ENCODE measurements at places on chromosomes 13 and 19. TPM values are rescaled to one million over a fixed set of nuclear protein-coding genes. Genes with fewer than 3 reads are reported as not detected.

DNA sequence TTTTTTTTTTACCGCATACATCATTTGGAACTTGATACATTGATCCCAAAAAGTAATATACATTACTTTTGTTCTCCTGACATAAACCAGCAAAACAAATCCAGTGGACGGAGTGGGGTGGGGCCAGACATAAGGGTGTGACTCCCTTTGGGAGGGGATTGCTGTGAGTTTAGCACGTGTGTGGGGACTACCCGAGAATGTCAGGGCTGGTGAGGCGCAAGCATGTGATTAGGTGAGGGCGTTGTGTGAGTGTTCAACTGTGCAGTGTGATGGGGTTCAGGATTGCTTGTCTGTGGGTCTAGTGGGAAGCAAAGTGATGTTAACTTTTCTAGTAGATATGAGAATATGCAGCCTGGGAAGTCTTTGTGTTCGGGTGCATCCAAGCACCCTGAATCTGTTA is 468.0 kb downstream of the TSHZ3 start:
- H3K36me3 ChIP-seq, result no peaks in the 10 kb centered on the region
- H3K4me3 ChIP-seq, result no peak overlapping the region
- no peak overlapping the region for H3K27ac ChIP-seq

DNA sequence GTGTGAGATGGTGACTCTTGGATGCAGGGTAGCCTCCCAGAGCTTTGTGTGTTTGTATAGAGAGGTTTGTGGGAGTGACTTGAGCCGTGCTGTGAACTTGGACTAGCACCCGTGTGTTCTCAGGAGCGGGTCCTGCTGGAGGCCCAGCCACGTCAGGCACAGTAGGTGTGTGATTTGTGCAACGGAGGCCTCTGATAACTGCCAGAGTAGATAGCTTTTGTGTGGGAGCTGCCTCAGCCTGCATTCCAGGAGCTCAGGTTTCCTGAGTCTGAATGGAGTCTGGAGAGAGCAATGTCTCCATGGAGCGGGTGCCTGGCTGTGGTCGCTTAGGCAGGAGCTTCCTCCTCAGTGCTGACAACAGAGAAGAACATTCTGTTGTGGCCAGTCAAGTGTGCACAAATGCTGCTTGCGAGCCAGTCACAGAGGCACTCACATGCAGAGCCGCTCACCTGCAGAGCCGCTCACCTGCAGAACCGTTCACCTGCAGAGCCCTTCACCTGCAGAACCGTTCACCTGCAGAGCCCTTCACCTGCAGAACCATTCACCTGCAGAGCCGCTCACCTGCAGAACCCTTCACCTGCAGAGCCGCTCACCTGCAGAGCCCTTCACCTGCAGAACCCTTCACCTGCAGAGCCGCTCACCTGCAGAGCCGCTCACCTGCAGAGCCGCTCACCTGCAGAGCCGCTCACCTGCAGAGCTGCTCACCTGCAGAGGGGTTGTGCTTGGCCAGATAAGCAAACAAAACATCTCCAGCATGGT is 32.6 kb downstream of the TFDP1 start:
- H3K27me3 ChIP-seq, result no peaks in the 10 kb centered on the region
- peaks cover 9% of the 10 kb centered on the region for H3K36me3 ChIP-seq
- no peak overlapping the region for H3K4me3 ChIP-seq

DNA sequence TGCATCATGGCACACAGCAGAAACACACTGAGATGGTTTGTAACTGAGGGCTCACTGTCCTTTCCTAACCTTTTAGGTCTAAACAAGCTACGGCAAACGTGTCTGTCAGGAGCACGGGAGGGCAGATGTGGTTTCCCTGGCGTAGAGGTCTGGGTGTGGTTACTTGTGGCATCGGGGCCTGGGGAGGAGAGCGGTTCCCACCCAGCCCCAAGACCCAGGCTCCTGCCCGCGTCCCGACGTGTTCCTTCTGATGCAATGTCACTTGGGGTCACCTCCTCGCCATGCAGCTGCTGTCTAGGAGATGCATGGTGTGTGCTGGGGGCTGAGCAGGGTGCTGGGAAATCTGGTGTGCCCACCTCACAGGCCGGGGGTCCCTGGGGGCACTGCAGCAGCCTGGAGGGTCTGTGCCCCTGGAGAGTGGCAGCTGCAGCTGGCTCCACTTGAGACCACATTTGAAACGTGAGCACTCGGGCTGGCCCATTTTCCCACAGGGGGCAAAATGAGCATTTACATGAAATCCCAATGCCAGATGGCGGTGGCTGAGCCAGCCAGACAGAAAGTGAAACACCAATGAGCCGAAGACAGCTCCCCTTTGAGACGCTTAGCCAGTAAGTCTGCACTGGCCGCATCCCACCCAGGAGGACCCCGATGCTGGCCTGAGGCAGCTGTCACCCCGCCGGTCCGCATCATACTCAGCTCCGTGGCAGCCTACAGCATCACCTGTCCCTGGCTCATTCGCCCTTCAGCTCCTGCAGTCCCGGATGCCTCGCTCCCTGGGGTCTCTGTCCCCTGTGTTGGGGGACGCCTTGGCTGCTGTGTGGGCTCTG is 22.3 kb upstream of the MYDGF start:
- H3K4me1 ChIP-seq, result no peaks in the 10 kb centered on the region
- H3K27ac ChIP-seq, result no peak overlapping the region
- no peak overlapping the region for H3K4me3 ChIP-seq
- DNase-seq, result no peak
- H3K36me3 ChIP-seq, result peaks cover 29% of the 10 kb centered on the region

- H3K27ac ChIP-seq, result no peak overlapping the region
- H3K27me3 ChIP-seq, result no peaks in the 10 kb centered on the region
- no peak for DNase-seq
Observed at GRCh38 chr19:18761531-18762110, 29.5 kb downstream of the COMP start.

DNA sequence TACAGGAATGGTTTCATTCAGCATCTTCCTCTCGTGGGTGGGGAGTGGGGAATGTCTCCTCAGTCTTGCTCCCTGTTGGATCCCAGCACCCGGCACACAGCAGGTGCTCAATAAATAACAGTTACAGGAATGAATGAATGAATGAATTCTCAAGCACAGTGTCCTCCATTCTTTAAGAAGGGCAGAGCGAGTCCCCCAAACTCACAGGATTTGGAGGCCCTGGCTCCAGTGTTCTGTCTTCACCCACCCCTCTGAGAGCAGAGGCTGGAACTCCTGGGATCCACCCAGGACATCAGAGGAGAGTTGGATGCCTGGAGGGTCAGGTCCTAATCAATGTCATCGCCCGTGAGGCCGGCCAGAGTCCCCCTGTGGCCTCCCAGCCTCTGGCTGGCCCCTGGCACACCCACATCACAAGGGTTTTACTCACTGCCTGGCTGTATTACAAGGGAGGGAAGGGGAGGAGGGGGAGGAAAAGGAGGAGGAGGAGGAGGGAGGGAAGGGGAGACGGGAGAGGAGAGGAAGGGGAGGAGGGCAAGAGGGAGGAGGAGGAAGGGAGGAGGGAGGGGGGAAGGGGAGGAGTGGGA is 8.7 kb upstream of the CREB3L3 start:
- H3K27me3 ChIP-seq, result peaks cover 7% of the 10 kb centered on the region
- H3K27ac ChIP-seq, result no peak overlapping the region
- no peaks in the 10 kb centered on the region for H3K36me3 ChIP-seq
- DNase-seq, result no peak
- H3K4me1 ChIP-seq, result peaks cover 6% of the 10 kb centered on the region

ATP8B3 gene
- 10.0 TPM for total RNA-seq

SYNGR4 gene
- 0.21 TPM for total RNA-seq

Data from activated CD4-positive, alpha-beta memory T cell treated with anti-CD3 and anti-CD28 coated beads for 36 hours (primary cell).